ENCODE measurements at places on chromosomes 5 and 9.

- H3K4me3 ChIP-seq: no peak overlapping the region
- H3K36me3 ChIP-seq: no peaks in the 10 kb centered on the region
- no peak overlapping the region for H3K27ac ChIP-seq
- DNase-seq: no peak
Observed at GRCh38 chr9:131324736-131325679, 35.5 kb downstream of the PLPP7 start.

DNA sequence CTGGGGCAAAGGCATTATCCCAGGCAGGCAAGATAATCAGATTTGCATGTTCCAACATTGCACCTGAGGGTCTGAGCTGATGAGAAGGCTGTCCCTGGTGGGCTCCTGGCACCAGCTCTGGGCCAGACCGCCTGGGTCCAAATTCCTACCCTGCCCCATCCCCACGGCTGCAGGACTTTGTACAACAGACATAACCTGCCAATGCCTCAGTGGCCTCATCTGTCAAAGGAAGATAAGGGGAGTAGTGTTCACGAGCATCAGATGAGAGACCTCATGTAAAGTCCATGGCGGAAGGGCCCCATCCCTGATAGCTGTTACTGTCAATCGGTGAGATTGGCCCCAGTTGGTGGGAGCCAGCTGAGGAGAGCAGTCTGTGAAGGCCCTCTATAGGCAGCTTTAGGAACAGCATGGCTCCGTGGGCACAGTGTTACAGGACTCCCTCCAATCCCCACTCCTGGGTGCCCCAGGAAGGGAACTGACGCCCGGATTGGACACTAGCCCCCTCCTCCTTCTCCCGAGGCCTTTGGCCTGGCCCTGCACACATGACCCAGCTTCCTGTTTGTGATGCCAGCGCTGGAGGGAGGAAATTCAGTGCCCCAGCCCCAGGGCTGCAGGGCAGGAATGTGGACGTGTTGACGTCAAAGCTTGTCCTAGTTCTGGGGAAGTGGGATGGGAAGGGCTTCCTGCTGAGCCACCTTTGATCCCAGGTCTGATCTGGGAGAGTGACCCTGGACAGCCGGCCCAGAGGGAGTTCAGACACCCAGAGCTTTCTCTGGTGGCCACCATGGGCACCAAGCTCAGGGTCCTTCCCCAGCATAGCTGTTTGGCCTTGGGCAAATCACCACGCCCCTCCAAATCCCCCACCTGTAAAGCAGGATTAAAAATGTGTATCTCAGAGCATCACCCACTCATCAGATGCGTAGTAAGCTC is 56.2 kb downstream of the DUSP1 start:
- H3K4me1 ChIP-seq: peaks cover 33% of the 10 kb centered on the region
- DNase-seq: no peak
- H3K4me3 ChIP-seq: no peak overlapping the region
- peaks cover 4% of the 10 kb centered on the region for H3K27me3 ChIP-seq

DNA sequence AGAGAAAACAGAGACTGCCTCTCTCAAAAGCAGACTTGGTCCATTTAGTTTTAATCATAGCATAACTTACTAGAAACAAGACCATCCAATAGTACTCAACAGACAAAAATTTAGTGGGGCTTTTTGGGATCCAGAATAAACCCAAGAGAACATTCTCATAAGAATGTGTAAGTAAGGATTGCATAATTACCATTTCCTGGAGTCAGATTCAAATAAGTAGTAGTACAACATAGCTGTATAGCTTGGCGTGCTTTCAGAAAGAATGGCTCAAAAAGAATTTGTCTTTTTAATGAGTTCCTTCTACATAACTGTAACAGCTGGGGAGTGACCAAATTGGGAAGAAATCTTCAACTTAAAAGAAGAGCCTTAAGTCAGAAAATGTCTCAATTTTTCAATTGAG is 145.4 kb downstream of the DENND1A start:
- H3K27me3 ChIP-seq: no peaks in the 10 kb centered on the region
- no peaks in the 10 kb centered on the region for H3K4me1 ChIP-seq
- no peak overlapping the region for H3K4me3 ChIP-seq
- H3K36me3 ChIP-seq: no peaks in the 10 kb centered on the region

DNA sequence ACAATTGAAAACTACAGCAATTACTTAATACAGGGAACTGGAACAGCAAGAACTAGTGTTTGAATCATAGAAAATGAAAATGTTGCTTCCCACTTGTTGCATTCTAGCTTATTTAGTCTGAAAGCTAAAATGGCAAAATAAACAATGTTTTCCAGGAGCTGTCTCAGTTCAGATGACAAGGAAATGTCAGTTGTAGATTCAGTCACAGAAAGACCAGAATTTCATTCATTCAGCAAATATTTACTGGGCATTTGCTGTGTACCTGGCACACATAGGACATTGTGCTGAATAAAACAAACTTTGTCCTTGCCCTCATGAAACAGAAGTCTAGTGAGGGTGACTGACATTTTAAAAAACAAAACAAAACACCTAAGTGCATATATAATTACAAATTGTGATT is 41.5 kb downstream of the GCNT4 start:
- no peak for DNase-seq
- no peaks in the 10 kb centered on the region for H3K27me3 ChIP-seq
- no peaks in the 10 kb centered on the region for H3K4me1 ChIP-seq
- no peak overlapping the region for H3K27ac ChIP-seq
- no peak overlapping the region for H3K4me3 ChIP-seq

GRCh38 chr9:89892920-89893319 is 288.1 kb downstream of the GADD45G start:
- H3K36me3 ChIP-seq: no peaks in the 10 kb centered on the region
- H3K4me3 ChIP-seq: no peak overlapping the region
- H3K4me1 ChIP-seq: peaks cover 11% of the 10 kb centered on the region

GRCh38 chr5:176542596-176543427 is 5.6 kb upstream of the RNF44 start:
- H3K4me1 ChIP-seq: peaks cover 25% of the 10 kb centered on the region
- H3K36me3 ChIP-seq: no peaks in the 10 kb centered on the region
- DNase-seq: no peak

DNA sequence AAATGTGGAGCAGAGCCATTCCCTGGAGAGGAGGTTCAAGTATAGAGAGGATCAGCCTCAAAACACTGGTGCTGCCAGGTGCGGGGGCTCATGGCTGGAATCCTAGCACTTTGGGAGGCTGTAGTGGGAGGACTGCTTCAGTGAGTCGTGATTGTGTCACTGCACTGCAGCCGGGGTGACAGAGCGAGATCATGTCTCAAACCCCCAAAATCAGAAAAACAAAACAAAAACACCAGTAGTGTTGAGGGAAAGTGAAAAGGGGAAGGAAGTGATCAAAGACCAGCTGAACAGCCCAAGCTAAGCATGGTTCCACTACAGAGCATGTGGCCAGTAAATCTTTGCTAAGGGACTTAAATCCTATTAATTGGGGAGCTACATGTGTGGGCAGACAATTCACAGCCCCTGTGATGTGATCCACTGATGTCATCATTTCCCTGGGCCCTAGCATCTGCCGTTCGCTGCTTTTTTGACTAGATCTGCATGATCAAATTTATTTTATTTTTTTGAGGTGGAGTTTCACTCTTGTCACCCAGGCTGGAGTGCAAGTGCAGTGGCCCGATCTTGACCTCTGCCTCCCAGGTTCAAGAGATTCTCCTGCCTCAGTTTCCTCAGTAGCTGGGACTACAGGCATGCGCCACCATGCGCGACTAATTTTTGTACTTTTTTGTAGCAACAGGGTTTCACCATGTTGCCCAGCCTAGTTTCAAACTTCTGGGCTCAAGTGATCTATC is 2.7 kb upstream of the PCBD2 start:
- H3K27me3 ChIP-seq: no peaks in the 10 kb centered on the region
- no peak overlapping the region for H3K27ac ChIP-seq
- H3K4me3 ChIP-seq: no peak overlapping the region
